ENCODE measurements at places on chromosomes 12 and 14.
A peak's percentile ranks its signal among the peaks of the same experiment; 100 is the strongest.

DNA sequence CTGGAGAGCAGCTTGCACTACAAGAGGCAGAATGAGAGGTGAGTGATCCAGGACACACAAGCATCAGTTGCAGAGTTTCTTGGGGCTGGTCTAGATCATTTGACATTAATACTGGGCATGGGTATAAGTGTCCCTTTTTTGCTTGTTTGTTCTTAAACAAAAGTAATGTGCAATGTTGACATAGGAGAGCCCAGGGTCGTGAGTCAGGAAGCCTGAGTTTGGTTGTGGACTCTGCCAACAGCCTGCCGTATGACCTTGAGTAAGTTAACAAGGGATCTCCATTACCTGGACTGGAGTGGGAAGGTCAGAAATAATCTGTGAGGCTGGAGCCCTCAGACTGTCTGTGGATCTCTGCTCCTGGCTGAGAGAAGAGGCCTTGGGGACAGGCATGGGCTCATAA is 170.3 kb downstream of the KCNA5 start:
- DNase-seq: no peak

- DNase-seq: peak; percentile 92
These were observed 22.2 kb upstream of the PLEKHG3 start for GRCh38 chr14:64681796-64682710.

DNA sequence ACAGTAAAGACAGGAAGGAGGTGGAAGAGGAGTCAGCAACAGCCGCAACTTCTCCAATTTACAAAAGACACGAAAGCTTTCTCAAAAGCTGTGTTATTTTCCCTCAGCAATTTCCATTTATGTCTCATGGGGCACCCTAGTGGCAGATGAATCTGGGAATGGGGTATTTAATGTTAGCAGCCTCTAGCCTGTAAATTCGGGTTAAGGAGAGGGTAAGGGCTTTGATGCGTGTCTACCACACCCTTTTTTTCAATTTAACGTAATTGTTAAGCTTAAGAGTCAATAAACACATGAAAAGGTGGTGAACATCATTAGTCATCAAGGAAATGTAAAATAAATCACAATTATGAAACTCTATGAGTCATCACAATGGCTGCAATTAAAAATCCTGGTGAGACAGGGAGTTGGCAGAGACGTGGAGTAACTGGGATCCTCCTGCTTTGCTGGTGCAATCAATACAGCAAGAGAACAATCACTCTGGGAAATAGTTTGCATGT is 986.4 kb downstream of the AACS start:
- DNase-seq: no peak

DNA sequence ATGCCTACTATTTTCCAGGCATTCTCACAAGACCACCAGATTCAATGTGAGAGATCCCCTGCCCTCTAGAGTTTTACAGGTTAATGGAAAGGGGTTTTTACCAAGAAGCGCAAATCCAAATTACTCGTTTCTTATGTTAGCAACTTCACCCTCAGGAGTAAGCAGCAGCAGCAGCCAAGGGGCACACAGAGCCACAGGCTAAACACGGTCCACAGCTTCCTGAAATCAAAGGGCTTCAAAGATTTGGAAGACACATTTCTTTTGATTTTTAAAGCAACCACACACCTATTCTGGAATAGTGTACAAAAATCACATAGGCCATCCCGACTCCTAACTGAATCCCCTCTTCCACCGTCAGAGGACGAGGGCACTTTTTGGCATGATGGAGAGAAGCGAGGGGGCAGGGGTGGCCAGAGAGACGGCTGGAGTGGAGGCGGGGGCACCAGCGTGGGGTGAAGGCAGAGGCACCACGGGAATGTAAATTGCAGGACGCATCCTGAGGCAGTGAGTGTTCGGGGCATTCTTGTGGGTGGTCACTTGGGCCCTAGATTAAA is 107.0 kb downstream of the ARF6 start:
- no peak for DNase-seq

- no peak for DNase-seq
These were observed 89.2 kb downstream of the PDE3A start for GRCh38 chr12:20457582-20457981.

- no peak for DNase-seq
These were observed 166.4 kb downstream of the DUSP6 start for GRCh38 chr12:89185889-89186288.

DNA sequence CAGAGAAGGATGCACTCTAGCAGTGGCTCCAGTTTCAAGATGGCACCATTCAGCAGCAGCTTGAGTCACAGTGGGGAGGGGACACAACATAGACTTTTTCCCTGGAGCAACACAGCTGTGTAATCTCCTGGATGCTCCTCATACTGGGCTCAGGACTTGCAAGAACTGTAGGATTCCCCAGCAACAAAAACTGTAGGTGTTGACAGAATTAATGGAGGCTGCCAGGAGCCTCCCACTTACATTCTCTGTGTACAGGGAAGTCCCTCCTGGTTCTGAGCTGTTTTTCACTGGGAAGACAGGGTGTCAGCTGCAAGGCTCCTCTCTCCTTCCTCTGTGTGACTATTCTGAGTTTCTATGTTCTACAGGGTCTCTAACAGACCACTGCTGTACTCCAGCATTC is 217.9 kb downstream of the KIF21A start:
- DNase-seq: no peak

GRCh38 chr12:58323676-58324075 is 382.3 kb downstream of the ATP23 start:
- DNase-seq: no peak

- DNase-seq: no peak
These were observed 130.5 kb upstream of the CRY1 start for GRCh38 chr12:107223821-107224220.

- DNase-seq: no peak
These were observed 24.9 kb downstream of the TCTN1 start for GRCh38 chr12:110638796-110639195.

- no peak for DNase-seq
These were observed 37.1 kb upstream of the AMN1 start for GRCh38 chr12:31765931-31766330.

DNA sequence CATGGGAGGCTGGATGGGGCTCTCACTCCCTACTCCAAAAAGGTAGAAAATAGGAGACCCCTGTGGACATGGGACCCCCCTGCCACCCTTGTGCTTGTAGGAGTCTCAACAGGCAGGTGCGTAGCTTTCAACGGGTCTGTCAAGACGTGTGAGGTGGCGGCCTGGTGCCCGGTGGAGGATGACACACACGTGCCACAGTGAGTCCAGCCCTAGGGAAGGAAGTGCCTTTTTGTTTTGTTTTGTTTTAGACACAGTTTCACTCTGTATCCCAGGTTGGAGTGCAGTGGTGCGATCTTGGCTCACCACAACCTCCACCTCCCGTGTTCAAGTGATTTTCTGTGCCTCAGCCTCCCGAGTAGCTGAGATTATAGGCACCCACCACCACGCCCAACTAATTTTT is 12.9 kb downstream of the P2RX4 start:
- DNase-seq: no peak

DNA sequence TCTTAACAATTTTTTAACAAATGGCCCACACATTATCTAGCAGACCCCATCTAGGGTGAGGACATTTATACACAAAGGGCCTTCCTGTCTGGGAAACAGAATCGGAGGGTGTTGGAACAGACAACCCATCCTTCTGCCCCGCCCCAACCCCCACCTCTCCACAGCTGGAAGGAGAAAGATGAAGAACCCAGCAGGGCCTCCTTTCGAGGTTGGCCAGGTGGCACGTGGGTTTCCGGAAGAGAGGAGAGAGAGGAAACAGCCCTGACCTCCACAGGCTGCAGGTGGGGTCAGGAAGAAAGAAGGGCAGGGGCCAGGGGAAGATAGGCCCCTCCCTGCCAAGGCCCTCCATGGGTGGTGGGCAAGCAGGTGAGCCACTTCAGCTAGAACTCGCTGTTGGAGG is 57.2 kb downstream of the LRRC74A start:
- no peak for DNase-seq

- no peak for DNase-seq
These were observed 40.7 kb upstream of the ANO4 start for GRCh38 chr12:100753837-100754236.
